Uterus (tissue), 4 donors: ENCODE measurements at places on chromosomes 12 and 14. TPM values are rescaled to one million over a fixed set of nuclear protein-coding genes. Genes with fewer than 3 reads are reported as not detected.

ITGA7 gene
- 22.7 TPM for total RNA-seq

DNA sequence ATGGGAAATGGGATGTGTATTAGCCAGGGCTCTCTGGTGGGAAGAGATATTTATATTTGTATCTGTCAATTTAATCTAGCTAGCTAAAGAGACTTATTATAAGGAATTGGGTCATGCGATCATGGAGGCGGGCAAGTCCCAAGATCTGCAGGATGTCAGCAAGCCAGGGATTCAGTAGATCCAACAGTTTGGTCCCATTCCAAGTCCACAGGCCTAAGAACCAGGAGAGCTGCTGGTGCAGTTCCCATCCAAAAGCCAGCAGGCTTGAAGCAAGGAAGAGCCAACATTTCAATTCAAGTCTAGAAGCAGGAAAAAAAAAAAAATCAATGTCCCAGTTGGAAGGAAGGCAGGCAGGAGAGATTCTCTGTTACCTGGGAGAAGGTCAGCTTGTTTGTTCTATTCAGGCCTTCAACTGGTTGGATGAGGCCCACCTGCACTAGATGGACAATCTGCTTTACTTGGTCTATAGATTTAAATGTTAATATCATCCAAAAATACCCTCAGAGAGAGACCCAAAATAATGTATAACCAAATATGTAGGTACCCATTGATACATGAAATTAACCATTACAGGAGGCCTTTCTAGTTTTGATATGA is 60.7 kb upstream of the BCAT1 start:
- no peak for DNase-seq

SERPINA10 gene
- not detected for total RNA-seq

PTHLH gene
- total RNA-seq = 1.5 TPM

- no peak for DNase-seq
These were observed 135.5 kb upstream of the CDKN3 start for GRCh38 chr14:54261283-54261682.

- no peak for DNase-seq
These were observed 81.6 kb downstream of the ADGRD1 start for GRCh38 chr12:131035245-131035681.

DNA sequence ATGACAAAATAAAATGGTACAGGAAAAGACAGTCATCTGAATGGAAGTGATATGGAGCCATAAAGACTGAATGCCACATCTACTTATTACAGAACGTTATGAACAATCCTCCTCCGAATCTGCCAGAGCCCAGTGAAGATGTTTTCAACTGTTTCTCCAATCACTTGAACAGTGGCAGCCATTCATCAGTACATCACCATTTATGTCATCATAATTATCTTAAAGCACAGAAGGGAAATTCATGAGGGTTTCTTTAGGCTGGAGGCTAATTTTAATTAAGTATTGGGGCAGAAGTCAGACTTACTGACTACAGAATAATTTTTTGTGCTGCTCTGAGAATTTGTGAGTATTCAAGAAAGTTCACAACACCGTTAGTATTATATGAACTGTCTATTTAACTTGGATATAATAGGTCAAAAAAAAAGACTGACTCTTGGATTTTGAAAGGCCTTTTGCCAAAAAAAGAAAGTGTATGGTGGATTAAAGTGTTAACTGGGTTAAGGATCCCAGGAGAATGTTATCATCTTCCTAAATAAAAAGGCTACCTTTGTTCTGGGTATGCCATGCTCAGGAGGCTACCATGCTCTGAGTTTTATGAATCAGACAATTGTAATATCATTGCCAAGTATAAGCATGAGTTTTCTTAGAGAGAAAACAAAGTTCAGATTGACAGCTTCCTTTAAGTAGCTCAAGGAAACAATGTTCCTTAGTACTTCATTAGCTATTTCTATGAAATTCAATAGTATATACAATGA is 40.1 kb downstream of the PDZRN4 start:
- no peak for DNase-seq

GPR65 gene
- 2.4 TPM for total RNA-seq

MSI1 gene
- not detected for total RNA-seq

VRTN gene
- not detected for total RNA-seq

- DNase-seq = no peak
These were observed 417.6 kb downstream of the PDZRN4 start for GRCh38 chr12:41605545-41606305.

- DNase-seq = no peak
These were observed 37.3 kb upstream of the CSRP2 start for GRCh38 chr12:76916170-76916540.

DNA sequence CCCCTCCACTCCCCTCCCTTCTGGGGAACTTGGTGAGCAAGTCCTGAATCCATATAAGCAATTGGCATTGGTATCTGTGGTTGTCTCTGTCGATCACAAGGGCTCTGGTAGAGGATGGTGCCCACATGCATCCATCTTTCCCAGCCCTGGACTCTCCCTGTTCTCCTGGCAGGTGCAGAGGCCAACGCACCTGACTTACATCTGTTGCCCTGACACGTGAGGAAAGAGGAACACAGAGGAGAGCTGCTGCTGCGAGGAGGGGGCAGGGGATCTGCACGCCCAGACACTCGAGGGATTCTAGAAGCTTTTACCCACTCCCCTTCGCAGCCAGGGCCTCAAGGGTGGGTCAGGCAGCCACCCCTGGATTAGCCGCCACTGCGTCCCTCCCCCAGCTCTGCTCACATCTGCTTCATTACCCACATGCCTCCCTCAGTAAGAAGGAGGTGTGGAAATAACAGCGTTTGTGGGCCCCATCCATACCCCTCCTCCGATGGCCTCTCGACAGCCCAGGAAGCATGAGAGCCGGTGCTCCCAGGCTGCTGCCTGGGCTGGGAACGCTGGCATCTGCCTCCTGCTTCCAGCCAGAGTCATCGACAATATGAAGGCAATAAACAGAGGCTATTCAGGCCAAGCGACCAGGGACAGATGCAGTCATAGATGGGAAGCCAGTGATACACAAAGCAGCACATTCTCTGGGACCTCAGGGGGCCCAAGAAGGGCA is 56.5 kb downstream of the KDM2B start:
- DNase-seq = no peak

ABCC9 gene
- 109 TPM for total RNA-seq

DNA sequence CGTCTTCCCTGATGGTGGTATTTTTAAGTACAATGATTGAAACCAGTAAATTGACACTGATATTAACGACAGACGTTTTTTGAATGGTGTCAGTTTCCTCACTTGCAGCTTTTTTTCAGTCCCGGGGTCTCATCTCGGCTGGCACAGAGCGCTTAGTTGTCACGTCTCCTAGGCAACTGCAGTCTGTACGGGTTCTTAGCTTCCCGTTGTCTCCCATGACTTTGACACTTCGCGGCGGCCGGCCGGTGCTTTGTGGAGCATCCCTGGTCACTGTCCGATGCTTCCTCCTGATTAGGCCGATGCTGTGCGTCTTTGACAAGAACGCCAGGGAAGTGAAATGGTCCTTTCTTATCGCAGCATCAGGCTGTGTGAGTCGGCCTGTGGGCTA is 67.4 kb downstream of the ADGRD1 start:
- no peak for DNase-seq
